ENCODE measurements at places on chromosomes 16 and 17. TPM values are rescaled to one million over a fixed set of nuclear protein-coding genes. Genes with fewer than 3 reads are reported as not detected.

KRTAP16-1 gene
- total RNA-seq, result not detected

CCL2 gene
- 65.2 TPM for total RNA-seq

SMG1 gene
- 20.5 TPM for total RNA-seq

ABAT gene
- 0.46 TPM for total RNA-seq

SLC13A2 gene
- total RNA-seq, result 0.21 TPM

PYY gene
- not detected for total RNA-seq

MOSMO gene
- 9.3 TPM for total RNA-seq

DHRS7C gene
- not detected for total RNA-seq
